ENCODE measurements at places on chromosomes 16 and 17.

DNA sequence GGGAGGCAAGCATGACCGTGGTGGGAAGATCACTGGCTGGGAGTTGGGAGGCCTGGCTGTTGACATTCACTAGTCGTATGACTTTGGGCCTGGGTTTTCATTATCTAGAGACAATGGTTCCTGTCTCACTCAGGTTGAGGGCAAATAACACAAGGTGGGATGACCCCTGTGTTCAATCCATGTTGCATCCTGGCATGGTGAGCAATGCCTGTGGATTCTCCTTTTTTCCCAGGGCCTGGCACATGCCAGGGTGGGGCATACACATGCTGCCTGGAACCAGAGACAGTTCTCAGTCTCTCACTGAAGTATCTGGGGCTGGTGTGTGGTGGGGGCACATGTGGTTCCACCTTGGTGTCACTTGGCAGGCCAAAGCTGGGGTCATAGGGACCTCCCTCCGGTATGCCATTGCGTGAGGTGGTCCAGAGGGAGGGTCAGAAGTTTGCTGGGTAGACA is 5.4 kb downstream of the THRA start:
- DNase-seq: no peak

- no peak for DNase-seq
Observed at GRCh38 chr17:42512733-42513251, 23.2 kb upstream of the NAGLU start.

GRCh38 chr17:13266606-13267005 is 248.8 kb upstream of the ELAC2 start:
- DNase-seq: no peak

DNA sequence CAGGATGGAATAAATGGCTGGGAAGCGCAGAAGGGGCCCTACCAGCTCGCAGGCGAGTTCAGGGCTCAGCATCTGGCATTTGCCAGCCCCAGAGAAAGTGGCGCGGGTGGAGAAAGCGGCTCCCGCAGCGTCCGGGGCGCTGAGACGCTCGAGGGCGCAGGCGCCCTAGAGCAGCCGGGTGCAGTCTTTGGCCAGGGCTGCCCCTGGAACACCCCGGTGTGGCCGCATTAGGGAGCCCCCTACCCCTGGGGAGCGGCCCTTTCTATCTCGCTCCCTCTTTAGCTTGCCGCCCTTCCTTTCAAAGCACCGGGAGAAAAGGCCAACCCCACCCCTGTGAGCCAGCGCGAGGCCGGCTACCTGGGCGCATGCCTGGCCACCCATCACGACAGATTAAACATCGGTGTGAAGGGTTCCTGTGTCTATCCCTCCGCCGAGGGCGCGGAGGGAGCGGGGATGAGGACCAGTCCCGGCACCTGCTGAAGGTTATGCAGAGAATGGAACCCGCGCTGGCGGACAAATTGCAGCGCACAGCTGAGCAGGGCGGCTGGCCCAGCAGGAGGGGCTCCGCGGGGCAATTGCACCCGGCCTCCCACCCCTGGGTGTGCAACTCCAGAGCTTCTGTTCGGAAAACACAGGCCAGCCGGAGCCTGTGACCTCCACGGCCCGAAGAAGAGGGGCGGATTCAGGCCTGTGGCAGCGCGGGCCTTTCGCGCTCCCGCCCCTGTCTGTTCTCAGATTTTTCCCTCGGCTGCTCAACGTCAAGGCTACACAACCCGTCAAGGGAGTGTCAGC is 15.6 kb upstream of the FOXF1 start:
- no peak for DNase-seq

DNA sequence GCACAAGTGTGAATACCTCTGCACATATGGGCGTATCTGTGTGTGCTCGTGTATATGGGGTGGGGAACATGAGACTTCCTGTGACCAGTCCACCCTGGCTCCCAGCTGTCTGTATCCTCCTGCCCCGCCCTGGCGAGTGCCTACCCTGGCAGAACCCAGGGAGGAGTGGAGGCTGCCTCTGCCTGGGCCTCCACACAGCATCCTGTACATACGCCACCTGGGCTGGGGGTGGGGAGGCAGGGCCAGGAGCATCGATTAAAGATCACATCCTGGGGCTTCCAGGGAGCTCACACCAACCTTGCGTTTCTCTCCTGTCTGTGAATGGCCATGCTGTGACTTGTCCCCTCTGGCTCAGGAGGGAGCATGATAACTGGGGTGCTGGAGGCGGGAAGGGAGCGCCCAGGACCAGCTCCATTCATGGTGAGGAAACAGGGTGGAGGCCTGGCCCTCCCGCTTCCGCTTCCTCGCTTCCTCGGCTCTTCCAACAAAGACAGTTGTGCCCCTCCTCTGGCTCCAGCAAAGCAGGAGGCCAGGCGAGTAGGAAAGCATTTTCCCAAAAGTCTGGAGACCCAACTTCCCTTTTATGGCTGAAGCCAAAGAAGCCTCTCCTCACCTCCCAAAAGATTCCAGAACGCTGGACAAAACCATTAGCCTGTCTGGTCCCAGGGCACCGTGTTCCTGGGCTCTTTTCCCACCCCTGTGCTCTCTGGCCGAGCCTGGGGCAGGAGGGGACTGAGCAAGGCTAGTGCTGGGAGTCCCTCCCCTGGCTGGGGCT is 22.9 kb downstream of the ADAM11 start:
- no peak for DNase-seq

DNA sequence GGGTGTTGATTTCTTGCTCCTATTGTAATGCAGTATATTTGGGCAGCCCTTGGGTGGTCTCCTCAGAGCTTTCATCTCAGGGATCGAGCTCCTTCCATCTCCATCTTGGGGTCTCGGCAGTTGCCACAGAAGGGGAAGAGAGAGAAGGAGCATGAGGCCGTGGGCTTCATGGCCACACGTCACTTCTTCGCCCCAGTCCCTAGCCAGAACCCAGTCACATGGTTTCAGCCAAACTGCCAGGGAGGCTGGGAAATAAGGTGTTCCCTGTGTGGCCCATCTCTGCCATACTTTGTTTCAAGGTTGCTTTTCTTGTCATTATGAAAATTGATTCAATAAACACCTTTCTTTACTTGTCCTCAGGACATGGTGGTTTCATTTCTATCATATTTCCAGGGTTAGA is 68.4 kb upstream of the NKD1 start:
- DNase-seq: no peak

DNA sequence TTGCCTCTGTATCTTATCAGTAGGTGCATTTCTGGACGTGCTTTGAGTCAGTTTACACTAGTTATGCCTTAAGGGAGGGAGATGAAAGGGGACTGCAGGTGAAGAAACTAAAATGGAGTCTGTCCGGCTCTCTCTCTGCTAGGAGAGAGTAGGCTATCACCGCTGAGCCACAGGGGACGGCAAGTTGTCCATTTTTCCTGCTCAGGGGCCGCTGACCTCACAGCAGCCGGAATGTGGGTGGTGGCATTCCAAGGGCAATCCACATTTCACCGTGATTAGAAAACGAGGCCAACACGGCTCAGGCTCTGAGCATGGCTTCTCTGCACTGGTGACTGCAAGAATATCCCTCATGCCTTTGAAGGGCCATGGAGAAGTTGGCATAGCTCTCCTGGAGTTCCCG is 19.0 kb upstream of the KLHDC4 start:
- DNase-seq: no peak

DNA sequence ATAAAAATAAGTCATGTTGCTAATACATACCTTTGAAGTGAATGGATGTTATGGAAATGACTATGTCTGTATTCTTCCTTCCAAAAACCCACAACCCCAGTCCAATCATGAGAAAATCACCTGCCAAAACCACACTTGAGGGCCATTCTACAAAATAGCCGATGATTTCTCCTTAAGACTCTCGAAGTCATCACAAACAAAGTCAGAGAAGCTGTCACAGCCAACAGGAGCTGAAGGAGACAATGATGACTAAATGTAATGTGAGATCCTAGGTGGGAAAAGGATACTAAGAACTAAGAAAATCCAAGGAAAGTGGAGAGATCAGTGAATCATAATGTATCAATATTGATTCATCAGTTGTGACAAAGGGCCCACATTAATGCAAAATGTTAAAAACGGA is 432.9 kb upstream of the DYNLRB2 start:
- no peak for DNase-seq

GRCh38 chr17:33199571-33200510 is 93.3 kb downstream of the ASIC2 start:
- DNase-seq: no peak
